ENCODE measurements at places on chromosomes 16 and 17.

GRCh38 chr17:17836818-17837379 is at the start of gene SREBF1:
Gene SREBF1, minus strand, starts transcription at chr17:17836986. Its CDS starts 169 bp downstream, at chr17:17836817.
- DNase-seq = peak; percentile 45

DNA sequence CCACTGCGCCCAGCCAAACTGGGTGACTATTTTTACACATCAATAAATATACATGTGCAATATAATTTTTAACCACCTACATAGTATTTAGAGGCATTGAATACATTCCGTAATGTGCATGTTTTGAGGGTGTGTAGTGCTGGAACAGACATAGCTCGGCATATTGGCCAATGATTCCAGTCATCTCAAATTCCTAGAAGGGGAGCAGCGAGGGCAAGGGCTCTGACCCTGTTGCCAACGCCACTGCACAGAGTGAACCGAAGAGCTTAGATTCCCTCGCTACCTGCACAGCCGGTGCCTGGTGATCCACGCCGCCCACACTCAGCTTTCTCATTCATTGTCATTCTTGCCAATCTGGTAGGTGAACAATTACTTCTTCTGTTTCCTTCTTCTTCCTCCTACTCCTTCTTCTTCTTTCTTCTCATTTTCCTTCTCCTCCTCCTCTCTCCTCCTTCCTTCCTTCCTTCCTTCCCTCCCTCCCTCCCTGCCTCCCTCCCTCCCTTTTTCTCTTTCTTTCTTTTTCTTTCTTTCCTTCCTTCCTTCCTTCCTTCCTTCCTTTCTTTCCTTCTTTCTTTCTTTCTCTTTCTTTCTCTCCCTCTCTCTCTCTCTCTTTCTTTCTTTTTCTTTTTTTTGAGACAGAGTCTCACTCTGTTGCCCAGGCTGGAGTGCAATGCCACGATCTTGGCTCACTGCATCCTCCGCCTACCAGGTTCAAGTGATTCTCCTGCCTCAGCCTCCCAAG is 26.3 kb upstream of the ATP2A3 start:
- DNase-seq = no peak

DNA sequence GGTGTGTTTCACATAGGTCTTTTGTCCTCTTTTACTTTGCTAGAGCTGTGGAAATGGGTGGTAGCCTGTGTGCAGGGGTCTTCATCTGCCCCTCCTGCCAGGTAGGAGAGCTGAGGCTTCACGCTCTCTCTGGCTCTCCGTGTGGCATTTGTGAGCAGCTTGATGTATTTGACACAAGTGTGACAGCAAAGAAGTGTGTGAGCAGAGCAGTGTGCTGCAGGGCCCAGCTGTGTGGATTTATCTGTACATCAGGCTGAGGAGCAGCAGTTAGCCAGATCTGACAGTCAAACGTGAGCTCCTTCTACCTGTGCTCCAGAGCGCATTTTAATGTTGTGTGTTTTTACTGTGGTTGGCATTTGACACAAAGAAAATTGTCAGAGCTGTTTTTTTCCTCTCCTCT is 101.8 kb downstream of the FTO start:
- no peak for DNase-seq

DNA sequence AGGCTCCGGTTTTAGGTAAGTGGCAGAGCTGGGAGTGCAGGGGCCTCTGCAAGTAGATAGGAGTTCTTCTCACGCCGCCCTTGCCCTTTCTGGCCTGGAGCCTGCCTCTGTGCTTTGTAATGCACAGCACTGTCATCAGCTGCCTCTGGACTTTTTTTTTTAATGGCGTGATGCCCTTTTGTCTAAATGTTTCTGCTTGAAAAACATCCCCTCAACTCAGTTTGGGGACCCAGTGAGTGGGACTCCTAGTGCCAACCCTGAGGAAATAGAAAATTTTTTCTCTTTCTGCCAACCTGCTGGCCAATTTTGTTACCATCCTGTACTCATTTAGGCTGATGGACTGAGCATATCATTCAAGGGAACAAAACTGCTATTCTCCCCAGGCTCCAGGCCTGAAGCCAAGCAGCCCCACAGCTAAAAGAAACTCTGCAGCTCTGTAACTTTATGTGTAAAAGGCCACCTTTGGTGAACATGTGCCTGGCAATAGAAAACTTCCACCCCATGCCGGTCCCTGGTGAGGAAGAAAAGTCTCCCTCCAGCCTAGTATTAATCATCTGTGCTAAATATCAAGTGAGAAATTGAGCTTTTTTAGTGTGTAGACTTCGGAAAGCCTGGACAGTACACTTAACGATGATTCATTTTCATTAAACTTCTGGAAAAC is 22.5 kb downstream of the SLC6A2 start:
- no peak for DNase-seq

DNA sequence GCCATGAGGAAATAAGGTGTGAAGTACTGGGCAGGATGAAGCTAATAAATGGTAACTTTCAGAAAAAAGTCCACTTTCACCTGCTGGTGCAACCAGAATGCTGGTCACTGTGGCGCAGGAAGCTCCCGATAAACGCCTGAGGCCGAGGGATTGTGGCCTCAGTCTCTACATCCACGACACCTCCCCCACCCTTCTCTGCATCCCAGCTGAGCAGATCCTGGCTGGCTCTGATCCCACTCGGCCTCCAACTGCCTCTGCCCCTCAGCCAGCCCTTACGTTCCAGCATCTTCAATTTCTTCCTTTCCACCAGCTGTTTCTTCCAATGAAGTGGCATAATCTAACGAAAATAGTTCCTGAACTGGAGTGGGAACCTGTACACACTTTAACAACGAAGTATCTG is 49.5 kb downstream of the COX4I1 start:
- DNase-seq = no peak

DNA sequence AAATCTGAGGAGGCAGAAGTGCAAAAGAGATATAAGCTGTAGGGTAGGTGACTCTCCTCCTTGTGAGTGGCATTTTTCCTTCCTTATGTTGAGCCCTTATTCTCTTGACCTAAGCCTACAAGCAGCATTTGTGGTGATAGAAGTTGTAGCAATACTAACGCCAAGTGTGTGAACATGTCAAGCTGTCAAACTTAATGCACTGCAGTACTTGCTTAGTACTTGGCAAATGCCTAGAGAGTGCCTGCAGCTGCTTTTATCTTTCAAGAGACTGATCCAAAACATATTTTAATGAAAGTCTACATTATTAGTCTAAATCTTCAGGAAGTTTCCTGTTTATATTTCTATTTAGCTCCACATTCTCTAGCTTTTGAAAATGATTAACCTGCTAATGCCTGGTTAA is 83.2 kb downstream of the CNTNAP4 start:
- no peak for DNase-seq

DNA sequence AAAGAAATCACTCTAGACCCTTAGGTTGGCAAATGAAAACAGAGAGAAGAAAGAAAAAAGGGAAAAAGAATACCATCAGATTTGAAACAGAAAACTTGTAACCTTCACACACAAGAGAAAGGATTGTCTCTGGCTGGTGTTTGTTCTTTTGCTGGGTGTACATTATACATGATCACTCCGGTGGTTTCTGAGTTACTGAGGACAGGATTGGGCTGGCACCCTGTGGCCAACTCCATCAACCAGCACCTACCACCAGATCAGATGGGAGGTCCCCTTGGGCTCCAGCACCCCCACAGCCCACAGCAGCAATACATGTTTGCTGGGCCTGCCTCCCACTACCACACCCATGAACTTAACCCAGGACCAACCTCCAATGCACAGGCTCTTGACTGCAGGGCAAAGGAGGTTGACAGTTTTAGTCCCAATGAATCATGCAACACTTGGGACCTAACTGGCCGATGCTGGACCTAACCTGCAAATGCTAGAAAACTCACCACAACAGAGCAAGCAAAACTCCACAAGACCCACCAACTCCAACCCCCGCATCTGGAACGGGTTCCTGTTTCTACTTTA is 308.3 kb downstream of the SOX9 start:
- DNase-seq = peak; percentile 19

DNA sequence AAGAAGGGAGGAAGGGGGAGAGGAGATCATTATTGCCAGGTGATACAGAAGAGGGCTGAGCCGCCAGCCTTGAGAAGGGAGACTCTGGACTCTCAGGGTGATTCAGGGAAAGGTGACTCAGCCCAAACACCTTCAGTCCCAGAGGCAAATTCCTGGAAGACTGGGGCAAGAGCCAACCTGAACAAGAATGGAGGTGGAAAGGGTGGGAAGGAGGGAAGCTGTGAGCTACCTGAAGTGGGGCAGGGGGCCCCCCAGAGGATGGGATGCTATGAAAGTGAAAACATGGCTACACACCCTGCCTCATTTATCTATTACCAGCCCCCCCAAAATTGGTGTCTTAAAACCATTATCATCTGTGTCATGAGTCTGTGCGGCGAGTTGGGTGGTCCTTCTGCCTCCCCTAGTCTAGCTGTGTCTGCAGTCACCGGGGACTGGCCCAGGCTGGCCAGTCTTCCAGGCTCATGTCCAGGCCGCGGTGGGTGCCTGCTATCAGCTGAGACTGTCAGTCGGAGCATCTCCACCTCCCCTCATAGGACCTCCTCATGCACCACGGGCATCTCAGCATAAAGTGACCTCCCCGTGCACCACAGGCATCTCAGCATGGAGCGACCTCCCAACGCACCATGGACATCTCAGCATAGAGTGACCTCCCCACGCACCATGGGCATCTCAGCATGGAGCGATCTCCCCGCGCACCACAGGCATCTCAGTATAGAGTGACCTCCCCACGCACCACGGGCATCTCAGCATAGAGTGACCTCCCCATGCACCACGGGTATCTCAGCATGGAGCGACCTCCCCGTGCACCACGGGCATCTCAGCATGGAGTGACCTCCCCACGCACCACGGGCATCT is 3.2 kb upstream of the SLC47A2 start:
- DNase-seq = no peak
